ENCODE measurements at places on chromosomes 1 and 21.

- peak; percentile 87 for DNase-seq
These were observed 11.2 kb upstream of the FMOD start for GRCh38 chr1:203361945-203362719.

GRCh38 chr1:176466514-176466913 is 3.5 kb downstream of the PAPPA2 start:
- DNase-seq: no peak

GRCh38 chr1:70426154-70427131 is 15.4 kb downstream of the CTH start:
- DNase-seq: no peak

GRCh38 chr1:229097356-229097755 is 173.6 kb upstream of the RAB4A start:
- DNase-seq: peak; percentile 54

- DNase-seq: peak; percentile 58
These were observed 181.0 kb upstream of the FGGY start for GRCh38 chr1:59115865-59116264.

DNA sequence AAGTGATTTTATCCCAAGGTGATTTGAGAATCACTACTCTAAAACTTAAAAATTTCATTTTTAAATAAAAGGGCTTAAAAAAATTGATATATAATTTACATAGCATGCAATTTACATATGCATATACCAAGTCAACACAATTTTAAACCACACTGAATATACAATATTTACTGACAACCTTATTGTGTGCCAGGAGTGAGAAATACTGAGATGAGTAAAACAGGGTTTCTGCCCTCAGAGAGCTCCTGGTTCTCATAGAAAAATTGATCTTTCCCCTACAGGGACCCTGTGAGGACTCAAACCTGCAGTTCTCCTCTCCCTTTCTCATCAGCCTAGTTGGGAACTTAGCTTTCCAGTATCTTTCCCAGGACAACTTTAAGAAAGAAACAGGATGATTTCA is 27.0 kb downstream of the PLPP3 start:
- no peak for DNase-seq

GRCh38 chr1:205144751-205145150 is 23.0 kb upstream of the RBBP5 start:
- peak; percentile 80 for DNase-seq

- no peak for DNase-seq
These were observed 443.6 kb downstream of the PLPP3 start for GRCh38 chr1:56135864-56136147.

DNA sequence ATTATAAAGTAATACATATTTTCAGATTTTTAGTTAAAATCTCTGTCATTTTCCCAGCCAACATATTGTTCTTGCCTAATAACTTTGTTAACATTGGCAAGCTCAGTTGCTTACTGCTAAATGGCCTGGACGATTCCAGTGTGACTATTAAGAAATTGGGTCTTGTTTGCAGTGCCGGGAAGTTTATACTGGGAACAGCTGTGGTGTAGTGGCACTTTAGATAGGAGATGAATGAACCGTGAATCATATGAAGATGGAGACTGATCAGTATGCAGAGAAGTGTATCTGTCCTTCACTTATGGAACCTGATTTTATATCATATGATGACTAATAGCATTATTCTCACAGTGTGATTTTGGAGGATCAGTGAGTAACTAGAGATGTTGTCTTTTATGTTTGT is 3.3 kb downstream of the CHRM3 start:
- DNase-seq: no peak

GRCh38 chr1:25150985-25151495 is 81.3 kb downstream of the SYF2 start:
- DNase-seq: no peak

DNA sequence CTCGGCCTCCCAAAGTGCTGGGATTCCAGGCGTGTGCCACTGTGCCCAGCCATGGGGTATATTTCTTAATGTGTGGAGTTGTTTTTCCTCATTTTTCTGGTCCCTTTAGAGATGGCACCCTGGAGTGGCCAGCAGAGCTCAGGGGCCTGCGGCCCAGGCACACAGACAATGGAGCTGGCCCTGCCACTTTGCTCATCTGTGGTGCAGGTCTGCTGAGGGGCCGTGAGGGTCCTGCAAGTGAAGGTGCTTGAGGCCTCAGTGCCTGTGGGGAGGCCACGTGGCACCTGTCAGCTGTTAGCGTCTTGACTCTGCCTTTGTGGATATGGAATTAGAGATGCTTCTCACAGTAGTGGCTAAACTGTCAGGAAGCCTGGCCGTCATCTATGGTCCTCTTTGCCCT is 7.5 kb downstream of the COL18A1 start:
- no peak for DNase-seq

DNA sequence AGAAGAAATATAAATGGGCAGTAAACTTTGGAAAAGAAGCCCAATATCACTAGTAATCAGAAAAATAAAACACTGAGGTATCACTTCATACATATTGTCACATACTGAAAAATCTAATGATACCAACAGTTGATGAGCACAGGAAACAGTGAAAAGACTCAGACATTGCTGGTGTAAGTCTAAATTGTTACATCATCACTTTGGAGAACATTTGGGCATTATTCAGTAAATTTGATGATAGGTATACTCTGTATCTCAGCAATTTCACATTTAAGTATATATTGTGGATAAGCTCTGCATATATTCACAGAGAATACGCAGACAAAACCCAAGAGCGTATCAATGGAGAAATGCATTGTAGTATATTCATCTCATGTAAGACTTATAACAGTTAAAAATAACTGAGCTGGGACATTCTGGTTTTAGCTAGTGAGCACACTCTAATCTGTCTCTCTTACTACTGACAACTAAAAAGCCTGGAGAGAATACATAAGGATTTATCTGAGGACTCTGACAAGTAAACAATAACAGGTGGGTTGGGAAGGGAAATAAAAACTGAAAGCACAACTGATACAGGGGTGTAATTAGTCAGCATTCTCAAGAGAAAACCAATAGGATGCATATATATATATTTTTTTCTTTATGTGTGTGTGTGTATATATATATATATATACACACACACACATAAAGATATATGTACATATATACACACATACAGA is 212.7 kb upstream of the JUN start:
- DNase-seq: no peak

- peak; percentile 45 for DNase-seq
These were observed 3.5 kb downstream of the FMO2 start for GRCh38 chr1:171188388-171189266.

GRCh38 chr1:109521002-109521951 is 11.8 kb upstream of the AMIGO1 start:
- DNase-seq: no peak

DNA sequence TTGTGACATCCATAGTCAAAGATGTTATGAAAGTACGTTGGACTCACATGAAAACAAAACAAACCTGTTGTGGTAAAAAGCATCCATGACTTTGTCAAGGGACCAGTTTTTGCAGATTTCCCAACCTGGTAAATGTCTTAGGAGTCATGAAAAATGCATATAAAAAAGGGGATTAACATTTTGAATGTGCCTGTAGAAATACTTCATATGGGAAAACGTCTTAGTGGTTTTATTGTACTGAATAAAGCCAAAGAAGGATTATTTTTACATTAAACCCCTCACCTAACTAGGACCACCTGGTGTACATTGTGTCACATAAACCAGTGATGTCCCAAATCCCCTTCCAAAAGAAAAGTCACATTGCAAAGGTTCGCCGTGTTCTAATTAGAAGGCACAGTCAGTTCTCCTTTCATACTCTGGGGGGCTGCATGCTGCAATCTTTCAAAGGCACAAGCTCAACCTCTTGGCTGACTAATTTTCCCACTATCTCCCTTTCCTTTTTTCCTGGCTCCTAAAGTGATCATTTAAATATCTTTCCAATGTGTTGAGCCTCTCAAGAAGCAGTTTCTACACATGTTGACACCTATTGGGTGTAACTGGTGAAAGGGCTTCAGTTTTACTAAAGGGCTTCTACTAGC is 119.8 kb upstream of the SPAG17 start:
- DNase-seq: no peak

- no peak for DNase-seq
These were observed 45.5 kb downstream of the HUNK start for GRCh38 chr21:31918250-31918775.

GRCh38 chr1:208552928-208553327 is 308.7 kb upstream of the PLXNA2 start:
- no peak for DNase-seq

GRCh38 chr1:59179673-59180072 is 117.2 kb upstream of the FGGY start:
- DNase-seq: no peak

DNA sequence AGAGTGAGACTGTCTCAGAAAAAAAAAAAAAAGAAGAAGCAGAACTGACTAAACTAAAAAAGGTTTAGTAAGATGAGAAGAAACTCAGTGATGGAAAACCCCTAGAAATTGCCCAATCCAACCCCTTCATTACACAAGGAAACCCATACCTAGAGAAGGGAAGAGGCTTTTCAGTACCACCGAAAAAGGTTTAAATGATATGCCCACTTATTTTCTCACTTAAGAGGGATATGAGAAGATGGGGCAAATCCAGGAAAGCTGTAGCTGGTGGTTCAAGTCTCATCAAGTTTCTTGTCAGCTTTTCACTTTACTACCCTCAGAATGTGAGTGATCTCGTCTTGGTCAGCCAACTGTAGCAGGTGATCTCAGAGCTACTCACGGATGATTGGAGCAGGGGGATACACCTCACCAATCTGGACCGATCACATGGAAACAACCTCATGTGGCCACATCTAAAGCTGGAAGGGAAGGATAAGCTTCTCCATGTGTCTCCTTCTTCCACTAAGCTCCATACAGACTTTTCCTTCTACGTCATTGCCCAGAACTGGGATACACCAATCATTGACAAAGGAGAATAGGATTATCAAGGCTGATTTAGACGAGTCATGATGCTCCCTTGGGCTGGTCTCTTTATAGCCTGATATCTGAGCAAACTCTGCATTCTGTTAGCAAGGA is 126.7 kb upstream of the POU3F1 start:
- no peak for DNase-seq

DNA sequence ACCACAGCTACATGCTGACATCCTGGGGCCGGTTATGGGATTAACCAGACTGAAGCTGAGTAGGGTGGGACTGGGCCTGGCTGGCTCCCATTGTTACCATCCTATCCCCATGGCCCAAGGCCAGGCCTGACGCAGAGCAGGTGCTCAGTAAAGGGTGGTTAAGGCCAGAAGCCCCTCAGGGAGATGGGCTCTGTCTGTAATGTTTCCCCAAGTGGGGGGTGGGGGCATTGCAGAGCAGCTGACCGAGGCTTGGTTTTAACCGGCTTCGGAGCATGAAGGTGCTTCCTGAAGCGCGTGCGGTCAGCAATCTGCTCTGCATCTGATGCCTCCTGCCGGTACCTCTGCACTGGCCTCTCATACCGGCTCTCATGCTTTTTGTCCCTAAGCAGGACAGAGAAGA is 83.4 kb upstream of the ACTL8 start:
- no peak for DNase-seq

- DNase-seq: peak; percentile 71
These were observed 4.6 kb upstream of the C1orf87 start for GRCh38 chr1:60078182-60078581.

DNA sequence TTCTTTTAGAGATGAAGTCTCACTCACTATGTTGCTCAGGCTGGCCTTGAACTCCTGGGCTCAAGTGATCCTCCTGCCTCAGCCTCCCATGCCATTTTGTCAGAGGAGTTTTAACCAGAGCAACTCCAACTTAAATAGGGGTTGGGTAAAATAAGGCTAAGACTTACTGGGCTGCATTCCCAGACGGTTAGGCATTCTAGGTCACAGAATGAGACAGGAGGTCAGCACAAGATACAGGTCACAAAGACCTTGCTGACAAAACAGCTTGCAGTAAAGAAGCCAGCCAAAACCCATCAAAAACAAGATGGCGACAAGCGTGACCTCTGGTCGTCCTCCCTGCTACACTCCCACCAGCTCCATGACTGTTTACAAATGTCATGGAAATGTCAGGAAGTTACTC is 5.7 kb upstream of the DNAH14 start:
- DNase-seq: no peak

DNA sequence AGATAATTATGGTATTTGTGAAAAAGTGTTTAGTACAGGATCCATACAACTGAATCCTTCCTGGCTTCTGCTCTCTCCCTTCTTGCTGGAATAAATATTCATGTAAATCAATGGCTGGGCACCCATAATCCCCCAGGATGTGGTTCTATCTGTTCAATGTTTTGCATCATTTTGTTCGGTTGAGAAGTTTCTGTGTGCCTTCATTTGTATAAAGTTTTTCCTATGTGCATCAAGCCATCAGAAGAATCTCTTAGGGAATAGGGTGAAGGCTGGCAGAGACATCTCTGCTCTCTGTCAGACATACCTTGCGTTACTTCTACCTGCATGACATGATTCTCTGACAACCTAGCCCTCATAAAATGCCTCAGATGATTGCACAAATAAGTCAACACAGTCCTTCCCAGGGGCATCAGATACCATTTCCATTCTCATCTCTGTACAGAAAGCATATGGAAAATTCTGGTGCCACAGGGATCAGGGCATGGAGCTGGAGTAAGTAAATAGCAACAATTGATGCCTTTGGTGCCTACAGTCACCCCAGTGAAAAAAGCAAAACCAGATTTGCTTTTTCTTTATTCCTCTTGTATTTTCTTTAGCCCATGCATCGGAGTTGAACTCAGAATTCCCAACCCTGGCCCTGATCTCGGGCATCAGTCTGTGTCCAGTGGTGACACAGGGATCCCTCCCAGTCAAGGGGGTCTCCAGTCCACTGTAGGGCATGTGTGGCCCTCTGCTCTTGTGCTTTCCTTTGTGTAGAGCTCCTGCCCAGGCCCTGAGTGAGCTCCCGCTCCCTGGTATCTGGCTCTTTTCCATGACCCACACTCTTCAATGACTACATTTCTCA is 39.7 kb upstream of the ATP1A1 start:
- DNase-seq: no peak

DNA sequence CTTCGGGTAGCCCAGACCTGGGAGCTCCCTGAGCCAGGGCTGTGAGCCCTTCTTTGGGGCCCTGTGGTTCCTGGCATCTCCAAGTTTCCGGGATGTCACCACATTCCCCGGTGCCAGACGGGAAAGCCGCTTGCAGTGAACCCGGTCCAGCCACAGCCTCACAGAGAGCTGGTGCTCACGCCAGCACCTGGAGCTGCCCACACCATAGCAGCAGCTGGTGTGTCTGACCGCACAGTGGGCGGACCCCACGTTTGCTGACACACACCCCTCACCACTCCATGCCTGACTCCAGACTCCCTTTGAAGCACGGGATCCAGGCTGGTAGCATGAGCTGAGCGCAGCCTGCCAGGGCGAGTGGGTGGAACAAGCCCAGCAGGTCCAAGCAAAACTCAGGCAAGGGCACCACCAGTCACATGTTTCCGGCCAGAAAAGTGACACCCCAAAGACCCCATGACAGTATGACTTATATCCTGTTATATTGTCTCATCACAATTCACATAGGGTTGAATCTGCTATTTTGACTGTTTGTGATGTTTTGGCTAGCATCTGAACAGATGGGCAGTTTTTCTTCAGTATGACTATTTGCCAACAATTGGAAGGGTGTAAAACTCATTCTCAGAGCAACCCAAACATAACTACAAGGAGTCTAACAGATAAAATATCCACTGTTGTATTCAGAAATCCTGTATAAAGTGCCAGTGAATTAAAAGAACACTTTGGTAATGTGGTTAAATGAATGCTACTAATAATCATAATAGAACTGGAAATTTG is 285.4 kb downstream of the SMYD3 start:
- no peak for DNase-seq

- peak; percentile 21 for DNase-seq
These were observed 43.3 kb downstream of the NID1 start for GRCh38 chr1:236021424-236022135.
